ENCODE measurements at places on chromosomes 1 and 21.

DNA sequence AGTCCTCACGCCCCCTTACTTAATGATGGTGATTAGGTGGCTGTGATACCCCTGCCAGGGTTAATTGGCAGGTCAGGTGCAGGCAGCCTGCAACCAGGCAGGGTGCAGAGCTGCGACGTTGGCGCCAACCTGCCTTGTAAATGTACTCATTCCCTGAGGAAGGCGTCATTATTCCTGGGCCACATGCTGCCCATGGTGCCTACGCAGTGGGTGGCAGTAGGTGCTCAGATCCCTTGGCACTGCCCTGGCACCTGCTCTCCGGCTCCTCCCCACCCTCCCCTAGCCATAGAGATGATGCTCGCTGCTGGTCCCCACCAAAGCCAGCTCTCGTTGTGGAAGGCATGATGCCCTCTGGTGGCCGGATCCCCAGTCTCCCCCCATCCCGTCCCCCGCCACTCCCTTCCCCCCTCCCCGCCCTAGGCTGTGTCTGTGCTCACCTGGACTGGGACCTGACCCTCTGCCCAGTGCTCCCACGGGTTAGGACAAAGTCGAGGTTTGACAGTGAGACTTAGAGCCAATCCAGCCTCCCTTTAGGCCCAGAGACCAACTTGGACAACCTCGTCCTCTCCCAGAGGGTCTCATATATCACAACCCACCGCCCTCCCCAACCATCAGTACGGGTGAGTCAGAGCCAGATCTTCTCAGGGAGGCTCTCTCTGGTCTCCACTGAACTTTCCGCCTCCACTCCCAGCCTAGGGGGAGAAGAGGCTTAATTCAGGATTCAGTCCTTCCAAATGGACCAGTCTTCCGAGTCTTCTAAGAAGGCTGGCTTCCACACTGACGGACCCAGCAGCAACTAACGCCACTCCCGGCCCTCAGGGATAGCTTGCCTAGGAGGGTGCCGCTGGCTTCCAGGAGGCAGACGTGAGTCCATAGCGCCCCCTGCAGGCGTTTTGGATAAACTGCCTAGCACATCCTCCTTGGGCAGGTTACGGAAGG, 5.7 kb downstream of the KRTCAP2 start:
- peak; percentile 94 for DNase-seq

- DNase-seq, result no peak
Measured at GRCh38 chr1:11682799-11683198, 1.9 kb upstream of the MAD2L2 start.

DNA sequence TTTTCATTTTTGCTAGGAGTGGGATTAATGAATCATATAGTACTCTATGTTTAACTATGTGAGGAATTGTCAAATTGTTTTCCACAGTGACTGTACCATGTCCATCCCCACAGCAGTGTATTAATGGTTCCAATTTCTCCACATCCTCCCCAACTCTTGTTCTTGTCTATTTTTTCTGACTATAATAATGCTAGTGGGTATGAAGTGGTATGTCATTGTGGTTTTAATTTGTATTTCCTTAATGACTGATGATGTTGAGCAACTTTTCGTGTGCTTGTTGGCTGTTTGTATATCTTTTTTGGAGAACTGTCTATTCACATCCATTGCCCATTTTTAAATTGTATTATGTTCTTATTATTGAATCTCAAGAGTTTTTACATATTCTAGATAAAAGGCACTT, 10.0 kb upstream of the KPRP start:
- DNase-seq, result no peak

- no peak for DNase-seq
Measured at GRCh38 chr1:47483651-47484050, 45.8 kb downstream of the FOXD2 start.

DNA sequence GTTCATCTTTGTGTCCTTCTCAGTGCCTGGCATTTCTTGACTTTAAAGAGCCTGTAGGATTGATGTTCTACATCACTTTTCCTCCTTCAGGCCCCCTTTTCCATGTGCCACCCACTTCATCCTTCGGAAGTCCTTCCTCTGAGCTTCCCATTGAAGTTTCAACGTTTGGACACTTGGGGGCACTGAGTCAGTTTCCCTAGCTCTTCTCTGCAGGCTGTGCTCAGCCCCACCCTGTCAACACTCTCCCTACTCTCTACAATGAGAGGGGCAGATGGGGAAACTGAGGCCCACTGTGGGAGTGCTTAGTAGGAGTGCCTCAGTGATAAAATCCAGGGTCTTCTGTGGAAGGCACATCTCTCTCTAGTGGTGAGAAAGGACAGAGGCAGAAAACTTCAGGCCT, 11.9 kb downstream of the KCNJ10 start:
- no peak for DNase-seq

- peak; percentile 49 for DNase-seq
Measured at GRCh38 chr1:42684139-42684538, 1.9 kb downstream of the YBX1 start.

GRCh38 chr21:38014298-38014697, 98.0 kb upstream of the KCNJ6 start:
- DNase-seq, result no peak

DNA sequence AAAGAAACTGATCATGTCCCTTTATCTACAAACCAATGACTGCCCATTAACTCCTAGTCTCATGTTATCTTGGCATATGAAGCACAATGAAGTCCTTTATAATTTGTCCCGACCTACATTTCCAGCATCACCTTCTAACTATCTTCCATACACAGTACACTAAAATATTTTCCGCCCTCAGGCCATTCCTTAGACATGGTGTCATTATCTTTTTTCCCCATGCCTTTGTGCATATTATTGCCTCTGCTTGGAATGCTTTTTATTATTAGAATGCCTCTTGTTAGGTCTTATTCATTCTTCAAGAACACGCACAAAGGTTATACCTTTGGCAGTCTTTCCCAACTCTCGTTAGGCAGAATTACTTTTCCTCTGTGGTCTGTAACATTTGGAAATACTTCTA, 39.6 kb downstream of the ATG4C start:
- no peak for DNase-seq

DNA sequence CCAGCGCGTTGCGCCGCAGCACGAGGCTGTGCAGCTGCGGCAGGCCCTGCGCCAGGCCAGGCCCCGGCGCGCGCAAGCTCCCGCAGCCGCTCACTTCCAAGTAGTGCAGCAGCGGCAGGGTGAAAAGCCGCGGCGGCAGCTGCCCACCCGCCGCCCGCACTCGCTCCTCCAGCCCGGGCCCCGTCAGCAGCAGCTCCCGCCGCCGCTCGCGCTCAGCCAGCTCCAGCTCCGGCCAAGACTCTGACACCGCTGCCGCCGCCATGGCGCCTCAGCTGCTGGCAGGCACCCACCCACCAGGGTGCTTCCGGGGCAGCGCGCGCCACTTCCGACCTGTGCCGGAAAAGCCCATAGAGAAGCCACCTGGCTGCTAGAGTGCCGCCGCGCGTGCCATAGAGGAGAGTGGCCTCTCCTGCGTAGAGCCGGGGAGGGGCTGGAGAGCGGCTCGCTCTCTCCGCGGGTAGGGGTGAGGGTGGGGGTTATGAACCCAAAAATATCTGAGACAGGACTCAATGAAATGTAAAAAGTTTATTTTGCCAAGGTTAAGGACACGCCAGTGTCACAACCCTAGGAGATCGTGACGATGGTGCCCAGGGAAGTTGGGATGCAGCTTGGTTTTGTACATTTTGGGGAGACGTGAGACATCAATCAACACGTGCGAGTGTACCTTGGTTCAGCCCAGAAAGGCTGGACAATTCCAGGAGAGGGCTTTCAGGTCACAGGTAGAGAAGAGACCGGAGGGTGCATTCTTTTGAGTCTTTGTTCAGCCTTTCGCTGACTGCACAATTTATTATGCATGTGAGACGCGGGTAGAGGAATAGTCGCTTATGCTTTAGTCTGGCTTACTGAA, at the start of gene LRRC47:
TSS of gene LRRC47 (minus strand) at position 284 of the 847 bp plus-strand sequence. CDS start at position 262, 22 bp downstream.
- DNase-seq, result peak; percentile 96

- DNase-seq, result no peak
Measured at GRCh38 chr1:62089570-62089969, 105.1 kb upstream of the L1TD1 start.

DNA sequence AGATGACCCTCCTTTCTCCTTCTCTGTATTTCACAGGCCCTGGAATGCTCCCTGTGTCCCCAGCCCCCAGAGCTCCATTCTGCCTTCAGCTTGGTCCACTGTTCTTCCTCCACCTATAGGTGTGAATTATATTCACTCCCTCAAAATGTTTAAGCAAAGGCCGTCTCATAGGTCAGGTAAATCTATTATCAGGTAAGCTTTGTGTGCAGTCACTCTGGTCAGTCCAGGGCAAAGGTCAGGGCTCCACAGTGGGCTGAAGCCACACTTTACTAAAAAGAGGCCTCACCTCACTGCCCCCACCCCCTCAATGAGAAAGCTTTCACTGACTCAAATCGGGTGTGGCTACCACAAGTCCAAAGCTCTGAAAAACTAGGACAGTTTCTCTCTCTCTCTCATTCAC, 65.9 kb downstream of the DNTTIP2 start:
- no peak for DNase-seq

- no peak for DNase-seq
Measured at GRCh38 chr1:187513190-187513589, 684.4 kb downstream of the PLA2G4A start.

DNA sequence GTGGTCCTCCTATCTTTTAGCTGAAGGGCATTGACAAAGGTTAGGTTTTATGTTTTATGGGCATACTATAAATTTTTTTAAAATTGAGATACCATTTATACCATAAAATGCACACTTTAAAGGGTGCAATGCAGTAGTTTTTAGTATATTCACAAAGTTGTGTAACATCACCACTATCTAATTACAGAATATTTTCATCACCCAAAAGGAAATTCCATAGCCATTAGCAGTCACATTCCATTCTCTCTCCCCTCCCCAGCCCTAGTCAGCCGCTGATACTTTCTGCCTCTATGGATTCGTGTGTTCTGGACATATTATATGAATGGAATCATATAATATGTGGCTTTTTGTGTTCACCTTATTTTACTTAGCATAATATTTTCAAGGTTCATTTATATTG, 135.8 kb upstream of the B3GALT2 start:
- no peak for DNase-seq

DNA sequence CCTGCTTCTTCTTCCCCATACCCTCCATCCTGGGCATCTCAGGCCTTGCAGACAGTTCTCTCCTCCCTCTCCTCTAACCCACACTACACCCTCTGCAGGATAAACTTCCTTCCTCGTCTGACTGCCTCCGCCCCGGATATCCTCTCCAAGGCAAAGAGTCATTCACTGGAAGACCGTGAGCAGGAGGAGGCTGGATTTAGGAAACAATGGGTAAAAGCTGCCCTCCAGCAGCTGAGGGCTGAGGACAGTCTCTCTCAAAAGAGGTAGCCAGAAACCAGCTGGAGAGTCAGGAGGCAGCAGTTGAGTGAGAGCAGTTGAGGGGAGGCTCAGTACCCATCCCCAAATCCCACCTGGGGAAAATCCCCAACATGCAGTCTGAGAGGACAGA, 1.4 kb downstream of the CSRP1 start:
- no peak for DNase-seq

DNA sequence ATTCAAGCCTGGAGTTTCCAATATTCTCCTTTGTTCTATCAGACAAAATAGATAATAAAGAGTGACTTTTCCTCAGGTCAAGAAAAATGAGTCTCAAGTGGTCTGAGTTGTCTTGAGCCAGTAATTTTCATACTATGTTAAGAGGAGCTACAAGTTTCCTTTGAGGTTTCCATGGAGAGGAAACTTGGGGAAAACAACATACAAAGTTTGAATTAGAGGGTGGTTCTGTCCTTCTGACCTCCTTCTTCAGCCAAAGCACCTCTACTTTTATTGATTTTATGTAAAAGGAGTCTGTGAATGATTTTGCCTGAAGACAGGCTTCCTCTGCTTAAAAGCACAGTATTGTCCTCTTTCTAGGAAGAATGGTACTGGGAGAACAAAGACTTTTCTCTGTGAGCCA, 497.2 kb upstream of the PKN2 start:
- no peak for DNase-seq

DNA sequence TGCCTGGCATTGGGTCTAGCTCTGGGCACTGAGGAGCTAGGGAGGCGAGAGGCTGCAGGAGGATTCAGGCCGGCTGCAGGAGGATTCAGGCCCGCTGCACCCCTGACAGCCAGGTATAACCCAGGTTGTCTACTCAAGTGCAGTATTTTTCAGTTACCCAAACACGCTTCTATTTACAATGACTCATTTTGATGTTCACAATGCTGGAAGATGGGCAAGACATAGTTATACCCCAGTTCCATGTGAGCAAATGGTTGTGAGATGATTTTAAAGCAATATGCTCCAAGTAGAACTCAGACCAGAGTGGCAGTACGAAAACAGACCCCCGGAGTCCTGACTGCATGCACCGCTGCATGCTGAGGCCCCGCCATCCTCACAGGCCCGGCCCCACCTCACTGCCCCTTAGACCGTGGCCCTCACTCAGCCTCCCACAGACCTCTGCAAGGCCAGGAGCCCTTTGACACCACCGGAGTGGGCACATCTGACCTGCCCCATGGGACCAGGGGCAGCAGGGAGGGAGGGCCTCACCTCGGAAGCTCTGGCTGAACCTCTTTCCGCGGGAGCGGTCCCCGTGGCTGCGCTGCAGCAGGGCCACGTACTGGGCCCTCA, 553 bp downstream of the LEFTY1 start:
- DNase-seq, result no peak

DNA sequence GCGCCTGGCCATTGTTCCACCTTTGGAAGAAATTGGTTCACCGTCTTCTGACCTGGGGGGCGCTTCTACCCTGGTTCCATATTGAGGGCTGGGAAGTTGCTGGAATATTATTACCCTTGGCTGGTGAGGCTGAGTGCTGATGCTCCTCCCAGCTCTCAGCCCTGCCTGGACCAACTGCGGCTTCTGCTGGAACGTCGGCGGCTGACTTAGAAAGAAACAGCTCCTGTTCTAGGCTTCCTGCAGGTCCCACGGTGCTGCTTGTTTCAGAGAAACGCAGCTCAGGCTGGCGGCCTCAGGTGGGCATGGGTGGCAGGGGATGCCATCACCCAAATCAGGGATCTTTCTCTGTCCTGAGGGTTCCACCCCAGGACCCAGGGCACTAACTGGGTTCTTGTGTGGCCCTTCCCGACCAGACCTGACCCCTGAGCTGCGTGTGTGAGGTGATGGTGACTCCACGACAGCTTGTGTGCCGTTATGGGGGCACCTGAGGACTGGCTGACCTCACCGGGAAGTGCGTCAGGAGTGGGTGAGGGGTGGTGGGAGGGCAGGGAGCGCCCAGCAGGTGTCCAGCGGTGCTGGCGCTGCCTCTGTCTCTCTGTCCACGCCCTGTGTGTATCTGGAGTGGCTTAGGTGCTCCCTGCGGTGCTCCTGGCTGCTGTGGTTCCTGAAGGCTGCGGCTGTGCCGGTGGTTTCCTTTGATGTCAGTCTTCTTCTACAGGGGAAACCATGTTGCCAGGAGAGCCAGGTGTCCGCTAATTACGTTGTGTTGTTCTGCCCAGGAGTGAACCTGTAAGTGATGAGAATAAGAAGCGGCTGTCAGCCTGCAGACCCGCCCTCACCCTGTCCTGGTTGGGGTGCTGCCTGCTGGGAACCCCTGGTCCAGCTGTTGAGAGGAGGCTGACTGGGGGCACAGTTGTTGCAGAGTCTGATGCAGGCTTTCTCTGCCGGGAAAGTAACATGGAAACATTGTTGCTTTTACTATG, 8.9 kb downstream of the SKI start:
- peak; percentile 68 for DNase-seq

- no peak for DNase-seq
Measured at GRCh38 chr1:202810193-202810614, 550 bp upstream of the PCAT6 start.

GRCh38 chr1:41666981-41667631, 182.6 kb upstream of the EDN2 start:
- DNase-seq, result peak; percentile 92

- DNase-seq, result no peak
Measured at GRCh38 chr1:151862604-151863003, 9.1 kb upstream of the THEM5 start.
